WERI-Rb-1 (cell line): ENCODE measurements at places on chromosomes 12 and 14.

DNA sequence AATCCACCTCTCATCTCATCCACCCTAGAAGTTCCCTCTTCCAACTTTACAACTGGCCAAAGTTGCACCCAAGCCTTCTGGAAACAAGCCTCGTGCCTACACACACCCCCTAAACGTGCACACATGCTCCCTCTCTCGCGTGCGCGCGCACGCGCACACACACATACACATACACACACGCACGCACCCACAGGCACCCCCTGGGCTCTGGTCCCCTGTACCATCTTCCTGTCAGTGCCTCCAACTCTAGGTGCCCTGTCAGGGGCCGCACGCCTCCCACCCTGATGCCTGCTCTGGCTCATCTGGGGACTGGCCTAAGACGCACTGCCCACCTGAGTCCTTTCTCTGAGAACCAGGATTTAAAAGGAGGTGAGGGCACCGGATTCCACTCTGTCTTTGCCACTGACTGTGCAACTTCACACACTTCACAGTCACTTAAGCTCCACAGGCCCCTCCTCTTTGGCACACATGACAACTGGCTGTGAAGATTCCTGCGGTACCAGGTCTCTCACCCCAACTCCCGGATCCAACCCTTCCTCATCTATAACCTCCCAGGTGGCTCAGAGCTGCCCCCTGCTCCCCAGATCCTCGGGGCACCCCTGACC lies 45.5 kb downstream of the TESC start:
- no peak for DNase-seq

GRCh38 chr12:114674251-114675047 lies 9.5 kb downstream of the TBX3 start:
- DNase-seq, result no peak

- DNase-seq, result no peak
Measured at GRCh38 chr12:54629925-54630324, 4.8 kb downstream of the LACRT start.

DNA sequence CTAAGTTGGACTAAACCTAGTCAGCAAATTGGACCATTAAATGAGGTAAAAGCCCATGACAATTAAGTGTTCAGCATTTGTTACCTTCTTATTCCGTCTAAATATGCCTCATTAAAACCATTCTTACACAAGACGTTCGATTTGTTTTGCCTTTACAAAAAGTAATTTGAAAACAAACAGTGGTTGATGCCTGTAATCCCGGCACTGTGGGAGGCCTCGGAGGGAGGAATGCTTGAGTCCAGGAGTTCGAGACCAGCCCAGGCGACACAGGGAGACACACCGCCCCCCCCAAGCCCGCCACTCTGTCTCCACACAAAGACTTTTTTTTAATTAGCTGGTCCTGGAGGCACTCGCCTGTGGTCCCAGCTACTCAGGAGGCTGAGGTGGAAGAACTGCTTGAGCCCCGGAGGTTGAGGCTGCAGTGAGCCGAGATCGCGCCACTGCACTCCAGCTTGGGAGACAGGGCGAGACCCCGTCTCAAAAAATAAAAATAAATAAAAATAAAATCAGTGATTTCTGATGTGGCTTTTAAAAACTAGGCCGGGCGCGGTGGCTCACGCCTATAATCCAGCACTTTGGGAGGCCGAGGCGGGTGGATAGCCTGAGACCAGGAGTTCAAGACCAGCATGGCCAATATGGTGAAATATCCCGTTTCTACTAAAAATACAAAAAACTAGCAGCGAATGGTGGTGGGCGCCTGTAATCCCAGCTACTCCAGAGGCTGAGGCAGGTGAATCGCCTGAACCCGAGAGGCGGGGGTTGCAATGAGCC lies 856 bp upstream of the EIF4B start:
- peak; percentile 35 for DNase-seq

GRCh38 chr12:26534071-26534470 lies 298.9 kb downstream of the ITPR2 start:
- no peak for DNase-seq

GRCh38 chr12:127054531-127054930 lies 1212.4 kb upstream of the TMEM132C start:
- DNase-seq, result no peak

GRCh38 chr14:33737446-33737845 lies 213.4 kb downstream of the EGLN3 start:
- no peak for DNase-seq

GRCh38 chr14:57610631-57611030 lies 117.0 kb upstream of the CCDC198 start:
- no peak for DNase-seq

- DNase-seq, result peak; percentile 23
Measured at GRCh38 chr12:44874981-44875416, 1.1 kb downstream of the NELL2 start.

GRCh38 chr12:19894803-19895202 lies 455.5 kb downstream of the AEBP2 start:
- DNase-seq, result no peak

GRCh38 chr12:101050631-101051030 lies 159.4 kb downstream of the SLC5A8 start:
- no peak for DNase-seq

DNA sequence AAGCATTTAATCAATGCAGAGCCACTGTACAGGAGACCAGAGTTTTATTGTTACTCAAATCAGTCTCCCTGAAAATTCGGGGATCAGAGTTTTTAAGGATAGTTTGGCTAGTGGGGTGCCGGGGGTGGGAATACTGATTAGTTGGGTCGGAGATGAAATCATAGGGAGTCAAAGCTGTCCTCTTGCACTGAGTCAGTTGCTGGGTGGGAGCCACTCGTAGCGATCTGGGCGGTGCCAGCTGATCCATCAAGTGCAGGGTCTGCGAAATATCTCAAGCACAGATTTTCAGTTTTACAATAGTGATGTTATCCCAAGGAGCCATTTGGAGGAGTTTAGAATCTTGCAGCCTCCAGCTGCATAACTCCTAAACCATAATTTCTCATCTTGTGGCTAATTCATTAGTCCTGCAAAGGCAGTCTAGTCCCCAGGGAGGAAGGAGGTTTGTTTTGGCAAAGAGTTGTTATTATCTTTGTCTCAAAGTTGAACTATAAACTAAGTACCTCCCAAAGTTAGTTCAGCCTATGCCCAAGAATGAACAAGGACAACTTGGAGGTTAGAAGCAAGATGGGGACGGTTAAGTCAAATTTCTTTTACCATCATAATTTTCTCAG lies 169.4 kb upstream of the PLEKHG7 start:
- no peak for DNase-seq

GRCh38 chr12:119147847-119148448 lies 30.8 kb upstream of the HSPB8 start:
- DNase-seq, result no peak

DNA sequence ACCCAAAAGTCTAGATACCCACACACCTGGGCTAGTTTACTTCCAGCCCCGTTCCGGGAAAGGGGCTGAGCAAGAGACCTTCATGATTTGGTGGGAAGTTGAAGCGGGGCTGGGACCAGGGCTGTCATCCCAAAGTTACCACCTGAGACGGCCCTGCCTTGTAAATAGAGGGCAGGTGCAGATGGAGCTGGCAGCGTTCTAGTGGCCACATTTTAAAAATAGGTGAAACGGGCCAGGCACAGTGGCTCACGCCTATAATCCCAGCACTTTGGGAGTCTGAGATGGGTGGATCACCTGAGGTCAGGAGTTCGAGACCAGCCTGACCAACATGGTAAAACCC lies 43.4 kb downstream of the NFKBIA start:
- DNase-seq, result no peak

- DNase-seq, result no peak
Measured at GRCh38 chr12:88153959-88154358, 11.9 kb downstream of the TMTC3 start.

DNA sequence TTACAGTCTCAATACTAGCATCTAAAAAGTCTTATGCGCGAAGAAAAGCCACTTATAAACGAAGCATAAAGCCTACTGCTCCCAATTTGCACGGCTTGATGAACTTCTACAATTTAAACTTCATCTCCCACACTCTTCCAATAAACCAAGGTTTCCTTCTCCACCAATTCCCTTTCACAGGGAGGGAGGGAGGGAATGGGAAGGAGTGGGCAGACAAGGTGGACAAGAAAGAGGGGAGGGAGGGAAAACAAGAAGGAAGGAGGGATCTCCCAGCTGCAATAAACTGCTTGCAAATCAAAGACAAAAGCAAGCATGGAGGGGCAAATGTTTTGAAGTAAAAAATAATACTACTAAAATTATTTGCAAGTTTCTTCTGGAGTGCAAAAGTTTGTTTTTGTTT lies 64.5 kb downstream of the MED13L start:
- DNase-seq, result no peak

- no peak for DNase-seq
Measured at GRCh38 chr12:84276215-84276614, 636.4 kb downstream of the SLC6A15 start.

DNA sequence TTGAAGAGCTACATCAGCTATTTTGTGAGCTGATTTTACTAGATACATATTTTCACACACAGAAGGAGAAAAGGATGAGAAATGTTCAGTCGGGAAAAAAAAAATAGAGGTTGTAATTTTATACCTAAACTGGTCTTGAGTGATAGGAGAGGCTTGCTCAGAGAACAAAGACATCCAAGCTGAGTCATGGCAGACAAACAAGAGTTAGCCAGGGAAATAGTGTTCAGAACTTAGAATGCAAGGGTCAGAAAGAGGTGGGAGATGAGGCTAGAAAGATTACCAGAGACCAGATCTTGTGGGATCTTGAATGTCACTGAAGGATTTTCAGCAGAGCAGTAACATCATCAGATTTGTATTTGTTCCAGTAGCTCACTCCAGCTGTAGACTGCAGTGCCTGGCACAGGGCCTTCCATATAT lies 121.9 kb upstream of the ATF1 start:
- DNase-seq, result no peak

- no peak for DNase-seq
Measured at GRCh38 chr14:22412926-22413411, 176.1 kb downstream of the DAD1 start.

DNA sequence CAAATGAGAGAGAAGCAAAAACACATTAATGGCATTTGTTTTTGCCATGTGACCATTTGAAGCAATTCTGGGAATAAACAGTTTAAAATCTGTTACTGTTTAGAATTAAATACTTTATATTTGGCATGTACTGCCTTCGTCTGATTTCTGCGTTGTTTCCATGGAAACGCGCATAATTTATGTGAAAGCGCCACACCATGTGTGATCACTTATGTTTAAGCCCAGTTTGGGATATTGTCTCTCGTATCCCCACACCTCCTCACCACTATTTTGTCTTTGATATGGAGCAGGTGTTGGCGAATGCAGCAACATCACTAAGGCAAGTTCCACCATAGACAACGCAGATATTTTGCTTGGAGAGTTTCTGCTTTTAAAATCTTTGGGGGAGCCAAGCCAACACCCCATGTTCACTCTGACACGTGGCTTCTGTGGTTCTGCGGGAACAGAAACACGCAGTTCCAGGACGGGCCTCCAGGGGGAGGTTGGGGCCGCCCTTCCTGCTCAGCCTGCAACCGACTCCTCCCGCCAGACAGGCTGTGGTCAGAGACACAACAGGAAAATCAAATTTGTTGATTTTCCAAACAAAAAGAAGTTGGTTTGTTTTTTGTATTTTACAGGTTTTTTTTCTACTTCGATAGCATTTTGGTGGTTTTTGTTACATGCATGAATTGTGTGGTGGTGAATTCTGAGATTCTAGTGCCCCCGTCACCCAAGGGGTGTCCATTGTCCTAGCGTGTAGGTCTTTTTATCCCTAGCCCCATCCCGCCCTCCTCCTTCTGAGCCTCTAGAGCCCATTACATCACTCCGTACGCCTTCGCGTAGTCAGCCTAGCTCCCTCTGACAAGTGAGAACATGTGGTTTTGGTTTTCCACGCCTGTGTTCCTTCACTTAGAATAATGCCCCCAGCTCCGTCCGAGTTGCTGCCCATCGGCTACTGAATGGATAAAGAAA lies 101.9 kb upstream of the SFSWAP start:
- DNase-seq, result peak; percentile 75

DNA sequence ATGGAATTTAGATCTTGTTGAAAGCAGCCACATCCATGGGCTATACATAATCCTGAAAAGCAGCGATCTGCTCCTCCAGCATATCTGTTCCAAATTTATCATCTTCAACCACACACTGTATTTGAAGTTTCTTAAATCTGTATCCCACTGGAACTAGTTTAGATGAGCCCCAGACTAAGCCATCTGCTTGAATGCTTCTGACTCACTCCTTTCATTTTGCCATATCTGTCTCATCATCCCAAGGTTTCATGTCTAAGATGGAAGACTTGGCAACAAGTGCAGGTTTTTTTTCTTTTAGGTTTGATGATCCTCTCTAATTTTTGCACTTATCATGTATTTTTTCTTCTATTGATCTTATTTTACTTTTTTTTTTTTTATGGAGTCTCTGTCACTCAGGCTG lies 54.4 kb upstream of the TMEM263 start:
- no peak for DNase-seq

GRCh38 chr12:51406859-51407258 lies 15.7 kb upstream of the GALNT6 start:
- DNase-seq, result no peak

DNA sequence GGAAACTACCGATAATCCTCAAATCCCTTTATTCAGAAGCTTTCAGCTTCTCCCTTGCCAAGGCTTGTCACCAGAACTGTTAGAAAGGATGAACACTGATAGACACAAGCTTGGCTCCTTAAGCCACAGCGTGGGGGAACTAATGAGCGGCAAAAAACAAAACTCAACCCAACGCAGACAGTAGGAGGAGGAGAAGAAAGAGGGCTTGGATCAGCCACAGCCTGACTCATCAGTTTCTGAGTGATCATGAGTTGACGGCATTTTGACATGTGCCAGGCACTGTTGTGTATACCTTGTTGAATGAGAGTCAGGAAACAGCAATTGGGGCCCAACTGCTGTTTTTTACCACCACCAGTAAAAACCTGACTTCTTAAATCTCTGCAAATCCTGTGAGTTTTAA lies 23.7 kb downstream of the PLXNC1 start:
- no peak for DNase-seq

GRCh38 chr14:93999573-93999972 lies 2.5 kb downstream of the CCDC197 start:
- no peak for DNase-seq

DNA sequence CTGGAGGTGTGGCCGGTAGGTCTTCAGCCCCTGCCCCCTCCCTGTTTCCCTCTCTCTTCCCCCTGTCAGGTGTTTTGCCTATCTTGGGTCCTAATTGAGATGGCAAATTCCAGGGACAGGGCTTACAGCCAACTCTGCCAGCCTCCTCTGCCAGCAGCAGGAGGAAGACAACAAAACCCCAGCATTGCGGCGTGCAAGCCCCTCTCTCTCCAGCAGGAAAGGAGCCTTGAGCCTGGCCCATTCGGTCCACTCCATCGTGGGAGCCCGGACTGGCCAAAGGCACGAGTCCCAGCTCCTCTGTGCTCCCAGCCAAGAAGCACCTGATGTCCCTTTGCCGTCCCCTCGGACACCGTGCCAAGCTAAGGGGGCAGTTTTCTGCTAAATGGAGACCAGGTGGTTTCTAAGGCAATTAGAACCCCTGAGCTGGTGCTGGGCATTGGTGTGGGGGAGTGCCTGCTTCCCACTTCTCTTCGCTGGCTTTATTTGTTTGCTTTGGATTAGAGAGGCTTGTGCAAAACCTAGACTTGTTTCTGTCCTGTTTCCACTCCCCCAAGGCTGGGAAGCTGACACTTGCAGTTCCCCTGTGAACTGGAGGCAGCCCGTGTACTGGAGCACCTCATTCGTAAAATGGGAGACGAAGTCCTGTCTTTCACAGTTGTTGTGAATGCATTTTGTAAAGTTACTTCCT lies 57.1 kb upstream of the LHX5 start:
- DNase-seq, result no peak

- no peak for DNase-seq
Measured at GRCh38 chr12:131422187-131422520, 288.7 kb upstream of the SFSWAP start.
